ENCODE measurements at places on chromosomes 3 and 15.

- no peak for DNase-seq
Observed at GRCh38 chr15:47360305-47360704, 357.0 kb upstream of the SEMA6D start.

DNA sequence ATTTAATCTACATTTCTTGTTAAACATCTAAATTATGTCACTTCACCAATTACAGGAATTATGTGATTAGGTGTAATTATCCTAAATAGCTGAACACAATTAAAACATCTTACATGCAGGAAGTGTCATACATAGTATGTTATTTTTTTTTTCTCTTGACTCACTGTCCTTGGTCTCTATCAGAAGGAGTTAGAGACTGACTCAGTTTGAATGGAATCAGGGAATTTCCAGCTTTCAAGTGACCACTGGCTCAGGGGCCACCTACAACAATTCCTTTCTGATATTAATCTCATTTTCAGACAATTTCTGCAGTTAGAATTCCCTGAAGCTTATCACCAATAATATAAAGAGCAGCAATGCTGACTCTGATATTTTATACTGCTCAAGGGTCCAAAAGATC is 400.7 kb downstream of the ROBO1 start:
- DNase-seq, result no peak

DNA sequence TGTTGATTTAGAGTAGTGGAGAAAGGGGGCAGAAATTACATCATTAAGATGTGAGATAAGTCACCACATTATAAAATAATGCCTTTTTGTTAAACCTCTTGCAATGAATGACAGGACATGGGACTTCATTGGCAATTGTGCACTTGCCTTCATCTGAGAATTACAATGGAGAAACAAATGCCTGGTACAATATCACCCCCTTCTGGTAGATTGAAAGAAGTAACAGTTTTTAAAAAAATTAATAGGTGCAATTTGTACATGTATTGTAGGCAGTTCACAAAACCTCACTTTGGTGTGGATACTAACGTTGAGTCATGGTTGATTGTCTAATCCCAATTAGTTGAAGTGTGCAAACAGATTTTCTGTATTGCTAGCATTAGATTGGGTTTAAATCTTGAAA is 4.6 kb upstream of the P2RY14 start:
- DNase-seq, result no peak

GRCh38 chr15:90790057-90790456 is 72.9 kb downstream of the BLM start:
- no peak for DNase-seq

DNA sequence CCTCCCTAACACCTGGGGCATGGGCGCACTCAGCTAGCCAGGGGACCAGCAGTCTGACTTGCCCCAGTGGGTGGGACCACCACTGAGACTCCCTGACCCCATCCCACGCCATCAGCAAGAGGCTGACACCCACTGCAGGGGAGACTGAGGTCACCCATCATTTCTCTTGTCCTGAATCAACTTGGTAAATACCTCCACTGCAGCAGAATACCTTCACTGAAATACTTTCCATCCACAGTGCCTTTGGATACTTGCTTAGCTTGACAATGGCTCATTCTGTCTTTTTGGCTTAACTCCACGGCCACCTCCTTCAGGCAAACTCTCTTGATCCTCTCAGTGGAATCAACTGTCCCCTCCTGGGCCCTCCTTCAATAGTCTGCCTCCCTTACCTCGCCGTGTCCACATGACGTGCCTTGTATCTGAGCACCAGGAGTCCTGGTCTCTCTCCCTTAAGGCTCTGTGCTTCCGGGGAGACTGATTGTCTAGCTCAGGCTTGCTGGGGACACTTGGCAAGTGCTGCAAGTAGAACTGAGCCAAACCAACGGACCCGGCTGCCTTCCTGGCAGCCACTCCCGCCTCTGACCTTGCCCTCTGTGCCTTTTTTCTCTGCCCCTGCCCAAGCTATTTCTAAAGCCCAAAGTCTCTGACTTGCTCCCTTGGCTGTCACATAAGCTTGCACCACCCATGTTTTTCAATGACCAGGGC is 119.1 kb downstream of the ADCY5 start:
- DNase-seq, result no peak

DNA sequence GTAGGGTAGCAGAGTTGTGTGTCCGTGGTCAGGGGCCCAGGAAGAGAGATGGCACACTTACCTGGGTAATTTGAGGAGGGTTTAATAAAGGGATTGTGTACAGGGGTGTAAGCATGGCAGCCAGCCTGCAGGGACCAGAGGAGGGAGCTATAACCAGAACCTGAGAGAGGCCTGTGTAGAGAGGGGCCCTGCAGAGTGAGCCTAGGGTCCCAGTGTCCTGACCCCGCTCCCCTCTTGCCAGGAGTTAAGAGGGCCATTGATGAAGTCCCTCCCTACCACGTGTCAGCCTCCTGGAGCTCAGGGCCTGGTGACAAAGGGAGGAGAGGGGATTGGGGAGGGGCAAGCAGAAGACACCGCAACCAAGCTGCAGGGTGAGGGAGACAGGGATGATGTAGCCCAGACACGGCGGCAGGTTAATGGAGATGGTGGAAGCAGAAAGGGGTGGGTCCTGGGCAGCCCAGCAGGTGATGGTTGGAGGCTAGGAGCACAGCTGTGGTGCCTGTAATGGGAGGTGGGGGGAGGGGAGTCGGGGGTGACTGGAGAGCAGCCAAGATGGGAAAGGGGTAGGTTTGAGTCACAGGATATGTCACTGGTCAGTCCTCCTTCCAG is 165.4 kb upstream of the TOPAZ1 start:
- no peak for DNase-seq

GRCh38 chr3:37833302-37834186 is 28.1 kb upstream of the CTDSPL start:
- no peak for DNase-seq

- no peak for DNase-seq
Observed at GRCh38 chr3:107928084-107928445, 162.8 kb downstream of the CD47 start.

DNA sequence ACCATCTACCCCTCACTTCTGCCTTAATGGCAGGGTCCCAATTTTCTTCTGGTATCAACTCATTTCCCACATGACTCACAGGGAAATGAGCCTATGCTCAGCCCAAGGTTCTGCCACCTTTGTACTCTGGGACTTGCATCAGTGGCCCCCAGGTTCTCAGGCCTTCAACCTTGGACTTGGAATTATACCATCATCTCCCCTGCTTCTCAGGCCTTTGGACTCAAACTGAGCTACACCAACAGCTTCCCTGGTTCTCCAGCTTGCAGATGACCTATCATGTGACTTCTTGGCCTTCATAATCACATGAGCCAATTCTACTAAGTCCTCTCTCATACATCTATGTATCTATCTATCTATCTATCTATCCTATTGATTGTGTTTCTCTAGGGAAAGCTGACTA is 149.5 kb downstream of the PLCH1 start:
- no peak for DNase-seq

DNA sequence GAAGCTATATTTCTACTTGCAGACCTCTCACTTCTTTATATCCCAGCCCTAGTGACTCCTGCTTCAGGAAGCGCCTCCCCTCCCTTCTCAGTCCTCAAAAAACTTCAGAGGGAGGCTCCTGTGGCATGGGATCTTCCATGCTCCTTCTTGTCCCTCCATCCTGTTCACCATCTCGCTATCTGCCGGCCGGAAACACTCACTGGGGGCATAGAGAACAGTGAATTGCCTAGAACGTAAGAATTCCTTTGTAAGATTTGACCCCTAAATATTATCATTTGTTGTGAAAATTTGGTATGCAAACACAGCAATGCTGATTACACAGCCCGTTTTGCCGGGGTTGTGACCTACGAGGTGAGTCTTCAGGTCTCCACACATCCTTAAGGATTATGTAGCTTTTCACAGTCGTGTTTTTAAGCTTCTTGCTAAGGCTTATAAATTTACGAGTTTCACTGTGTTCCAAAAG is 218.7 kb upstream of the ATP10A start:
- no peak for DNase-seq

DNA sequence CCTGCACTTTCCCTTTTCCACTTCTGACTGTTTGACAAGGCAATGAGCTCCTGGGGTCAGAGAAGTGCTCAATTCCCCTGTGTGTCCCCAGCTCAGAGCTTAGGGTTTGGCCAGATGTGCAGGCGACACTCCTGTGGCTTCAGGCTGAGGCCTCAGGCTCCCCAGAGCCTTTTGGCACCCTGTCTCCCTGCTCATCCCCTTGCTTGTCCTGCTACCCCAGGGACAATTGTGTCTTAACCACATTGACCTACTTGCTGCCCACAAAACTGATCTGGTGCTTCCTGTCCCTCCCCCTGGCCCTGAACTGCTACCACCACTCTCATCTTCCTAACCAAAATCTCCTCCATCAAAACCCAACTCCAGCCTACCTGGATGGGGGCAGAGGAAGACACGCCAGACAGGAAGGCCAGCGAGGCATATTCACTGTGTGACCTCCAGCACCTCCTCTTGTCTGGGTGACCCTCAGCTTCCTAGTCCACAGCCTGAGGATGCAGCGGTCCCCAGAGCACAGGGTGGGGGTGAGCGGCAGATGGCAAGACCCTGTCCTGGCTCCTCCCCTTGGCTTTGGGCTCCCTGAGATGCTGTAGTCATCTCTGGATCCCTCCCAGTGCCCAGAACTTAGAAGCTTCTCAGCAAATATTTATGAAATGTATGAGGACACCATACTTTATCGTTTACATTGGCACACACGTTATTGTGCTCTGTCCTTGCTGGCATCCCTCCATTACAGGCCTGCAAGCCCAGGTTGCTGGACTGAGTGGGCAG is 98.9 kb upstream of the SLC6A6 start:
- no peak for DNase-seq

All from activated CD4-positive, CD25-positive, alpha-beta regulatory T cell treated with anti-CD3 and anti-CD28 coated beads, Interleukin-2, amount 50 U/mL, for 16 hours (primary cell).